ENCODE measurements at places on chromosomes 3 and 15.
A peak's percentile ranks its signal among the peaks of the same experiment; 100 is the strongest.

DNA sequence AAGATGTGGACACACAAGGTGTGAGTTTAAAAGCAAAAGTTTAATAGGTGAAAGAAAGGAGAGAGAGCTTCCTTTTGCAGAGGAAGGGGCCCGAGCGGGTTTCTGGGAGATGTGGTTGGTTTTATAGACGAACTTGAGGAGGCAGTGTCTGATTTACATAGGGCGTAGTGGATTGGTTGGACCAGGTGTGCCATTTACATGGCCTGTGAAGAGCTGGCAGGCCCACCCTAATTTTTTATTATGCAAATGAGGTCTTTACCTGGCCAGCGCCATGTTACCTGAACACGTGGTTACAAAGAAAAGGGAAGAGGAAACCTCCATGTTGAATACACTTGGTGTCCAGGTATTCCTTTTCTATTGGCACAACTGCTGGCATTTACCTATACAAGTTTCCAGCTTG is 42.8 kb upstream of the THSD4 start:
- no peak for DNase-seq

- no peak for DNase-seq
Observed at GRCh38 chr3:55467099-55467498, 20.0 kb downstream of the WNT5A start.

DNA sequence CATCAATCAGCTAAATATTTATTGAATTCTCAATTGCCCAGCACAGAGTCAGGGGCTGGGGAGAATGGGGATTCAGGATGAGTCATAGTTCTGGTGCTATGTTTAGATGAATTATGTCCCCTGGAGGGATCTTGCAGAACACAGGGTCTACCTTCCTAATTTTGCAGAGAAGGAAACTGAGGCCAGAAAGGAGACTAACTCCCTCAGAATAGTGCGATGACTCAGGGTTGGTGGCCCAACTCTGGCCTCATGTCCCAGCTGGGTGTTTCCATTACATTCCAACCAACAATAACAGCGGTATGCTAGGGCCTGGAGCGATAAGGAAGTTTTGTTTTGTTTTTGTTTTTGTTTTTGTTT is 270.9 kb downstream of the TLE3 start:
- no peak for DNase-seq

GRCh38 chr3:48285132-48285531 is 44.2 kb downstream of the ZNF589 start:
- no peak for DNase-seq

DNA sequence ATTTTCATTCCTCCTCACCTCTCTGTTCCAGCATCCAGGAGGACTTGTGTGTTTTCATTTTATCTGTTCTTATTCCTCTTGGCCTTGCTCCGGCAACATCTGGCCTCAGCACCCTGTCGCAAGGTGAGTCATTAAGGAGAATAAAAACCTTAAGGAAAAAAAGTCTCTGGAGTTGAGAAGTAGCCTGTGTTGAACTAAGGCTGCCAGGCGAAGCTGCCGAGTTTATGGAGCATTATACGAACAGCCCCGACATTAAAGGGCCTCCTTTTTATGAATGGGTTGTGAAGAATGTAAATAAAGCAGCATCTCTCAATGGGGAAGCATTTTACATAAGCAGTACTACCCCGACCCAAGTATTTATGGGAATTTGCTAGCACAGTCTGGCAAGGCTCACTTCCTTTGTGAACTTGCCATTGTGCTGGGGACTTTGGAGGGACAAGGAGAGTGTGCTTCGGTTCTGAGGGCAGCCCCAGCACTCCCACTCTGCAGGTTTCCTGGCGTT is 4.7 kb downstream of the BAHD1 start:
- no peak for DNase-seq

DNA sequence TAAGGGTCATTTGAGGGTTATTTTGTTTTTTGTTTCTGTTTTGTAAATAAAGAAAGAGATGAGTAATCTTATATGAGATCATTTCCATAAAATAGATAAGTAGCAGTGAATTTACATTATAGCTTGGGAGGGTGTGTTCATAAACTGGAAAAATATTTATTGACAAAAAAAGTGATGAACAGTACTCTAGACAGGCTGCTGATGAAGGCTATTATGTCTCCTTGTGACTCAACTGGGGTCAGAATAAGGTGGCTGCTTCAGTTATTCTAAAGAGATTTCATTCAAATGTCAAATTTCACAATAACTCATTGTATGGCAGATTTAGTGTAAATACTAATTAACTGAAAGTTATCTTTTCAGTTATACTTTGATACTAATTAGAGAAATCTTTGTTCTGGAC is 251.1 kb upstream of the CMC1 start:
- DNase-seq, result no peak

DNA sequence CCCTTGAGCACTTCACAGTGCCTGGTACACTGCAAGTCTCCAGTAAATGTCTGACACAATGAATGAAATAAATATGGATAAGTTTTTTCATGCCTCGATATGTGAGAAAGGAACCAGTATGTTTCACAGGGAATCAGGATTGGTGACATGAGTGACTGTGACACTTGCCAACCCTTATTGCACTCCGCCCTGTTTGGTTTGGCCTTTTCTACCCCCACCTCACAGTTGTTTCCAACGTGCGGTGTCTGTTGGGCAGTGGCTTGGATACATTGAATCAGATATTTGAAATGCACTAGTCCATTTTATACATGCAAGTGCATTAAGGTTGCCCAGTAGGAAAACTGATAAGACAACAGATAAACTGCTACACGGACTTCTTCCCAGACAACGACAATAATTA is 2.0 kb downstream of the NPHP3 start:
- no peak for DNase-seq

- no peak for DNase-seq
Observed at GRCh38 chr15:89067751-89068150, 20.5 kb upstream of the ABHD2 start.

DNA sequence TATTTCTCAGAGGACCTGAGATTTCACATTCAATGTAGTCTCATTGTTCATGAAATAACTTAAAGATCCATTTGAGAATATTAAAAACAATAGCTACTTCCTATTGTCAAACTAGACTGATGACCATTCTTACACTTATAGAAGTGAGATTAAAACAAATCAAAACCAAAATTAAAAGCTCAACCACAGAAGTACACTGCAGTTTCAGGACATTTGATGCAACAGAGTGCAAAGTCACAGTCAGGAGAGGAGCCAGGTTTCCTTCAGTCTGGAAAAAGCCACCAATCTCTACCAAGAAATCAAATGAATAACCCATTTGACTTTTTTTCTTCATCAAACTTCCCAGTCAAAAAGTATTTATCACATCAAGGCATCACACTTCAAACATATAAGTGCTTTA is 5.5 kb downstream of the CCPG1 start:
- no peak for DNase-seq

GRCh38 chr3:71225951-71226564 is 357.5 kb downstream of the FOXP1 start:
- DNase-seq, result no peak

DNA sequence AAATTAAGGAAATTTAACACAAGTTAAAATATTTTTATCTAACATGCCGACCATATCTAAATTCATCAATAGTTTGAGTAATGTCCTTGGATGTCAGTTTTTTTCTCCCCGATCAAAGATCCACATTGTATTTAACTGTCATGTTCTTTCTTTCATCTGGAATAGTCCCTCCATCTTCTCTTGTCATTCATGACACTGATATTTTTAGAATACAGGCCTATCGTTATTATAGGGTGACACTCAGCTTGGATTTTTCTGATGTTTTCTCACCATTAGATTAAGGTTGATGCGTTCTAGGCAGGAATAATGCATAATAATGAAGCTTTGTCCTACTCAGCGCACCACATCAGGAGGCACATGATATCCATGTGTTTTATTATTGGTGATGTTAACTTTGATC is 13.2 kb upstream of the PYGO1 start:
- no peak for DNase-seq

DNA sequence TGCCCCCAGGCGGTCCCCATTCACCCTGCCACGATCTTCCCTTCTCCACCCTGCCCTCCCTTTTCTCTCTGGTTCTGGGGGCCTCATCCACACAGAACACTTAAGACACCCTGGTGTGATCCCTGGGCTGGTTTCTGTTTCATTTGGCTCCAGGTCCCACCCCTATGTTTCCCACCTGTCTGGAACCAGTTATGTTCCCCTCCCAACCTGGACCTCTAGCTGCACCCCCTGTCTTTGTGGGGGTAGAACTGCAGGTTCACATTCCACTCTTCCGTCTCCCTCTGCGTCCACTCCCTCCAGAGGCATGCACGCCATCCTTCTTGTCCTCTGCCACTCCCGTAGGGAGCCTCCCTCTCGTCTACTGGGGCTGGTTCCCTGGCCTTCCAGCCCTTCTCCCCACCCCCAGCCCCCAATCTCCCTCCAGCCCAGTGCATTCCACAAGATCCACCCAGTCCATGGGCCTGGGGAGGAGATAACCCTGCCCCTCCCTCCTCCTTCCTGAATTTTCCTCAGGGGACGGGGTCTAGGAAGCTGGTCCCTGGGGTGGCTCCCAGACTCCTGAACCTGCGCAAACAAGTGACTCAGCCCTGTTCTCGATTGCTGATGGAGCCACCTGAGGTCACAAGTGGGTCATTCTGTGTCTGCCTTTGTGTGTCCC is 73.8 kb downstream of the ABTB1 start:
- no peak for DNase-seq

DNA sequence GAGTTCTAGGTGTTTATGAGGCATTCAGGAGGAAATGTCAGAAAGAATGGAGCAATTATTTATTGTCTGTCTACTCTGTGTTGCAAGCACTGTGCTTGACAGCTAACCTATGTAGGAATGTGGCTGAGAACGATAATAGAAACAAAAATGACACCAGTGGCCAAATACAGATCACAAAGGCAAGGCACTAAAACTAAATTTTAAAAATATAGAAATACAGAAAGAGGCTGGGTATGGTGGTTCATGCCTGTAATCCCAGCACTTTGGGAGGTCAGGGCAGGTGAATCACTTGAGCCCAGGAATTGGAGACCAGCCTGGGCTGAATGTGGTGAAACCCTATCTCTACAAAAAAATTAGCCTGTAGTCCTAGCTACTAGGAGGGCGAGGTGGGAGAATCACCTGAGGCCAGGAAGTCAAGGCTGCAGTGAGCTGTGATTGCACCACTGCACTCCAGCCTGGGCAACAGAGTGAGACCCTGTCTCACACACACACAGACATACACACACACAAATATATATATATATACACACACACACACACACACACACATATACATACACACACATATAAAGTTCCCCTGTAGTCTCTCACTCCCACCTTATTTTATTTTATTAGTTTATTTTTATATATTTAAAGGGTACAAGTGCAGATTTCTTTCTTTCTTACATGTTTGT is 6.0 kb downstream of the PRKCI start:
- DNase-seq, result no peak

DNA sequence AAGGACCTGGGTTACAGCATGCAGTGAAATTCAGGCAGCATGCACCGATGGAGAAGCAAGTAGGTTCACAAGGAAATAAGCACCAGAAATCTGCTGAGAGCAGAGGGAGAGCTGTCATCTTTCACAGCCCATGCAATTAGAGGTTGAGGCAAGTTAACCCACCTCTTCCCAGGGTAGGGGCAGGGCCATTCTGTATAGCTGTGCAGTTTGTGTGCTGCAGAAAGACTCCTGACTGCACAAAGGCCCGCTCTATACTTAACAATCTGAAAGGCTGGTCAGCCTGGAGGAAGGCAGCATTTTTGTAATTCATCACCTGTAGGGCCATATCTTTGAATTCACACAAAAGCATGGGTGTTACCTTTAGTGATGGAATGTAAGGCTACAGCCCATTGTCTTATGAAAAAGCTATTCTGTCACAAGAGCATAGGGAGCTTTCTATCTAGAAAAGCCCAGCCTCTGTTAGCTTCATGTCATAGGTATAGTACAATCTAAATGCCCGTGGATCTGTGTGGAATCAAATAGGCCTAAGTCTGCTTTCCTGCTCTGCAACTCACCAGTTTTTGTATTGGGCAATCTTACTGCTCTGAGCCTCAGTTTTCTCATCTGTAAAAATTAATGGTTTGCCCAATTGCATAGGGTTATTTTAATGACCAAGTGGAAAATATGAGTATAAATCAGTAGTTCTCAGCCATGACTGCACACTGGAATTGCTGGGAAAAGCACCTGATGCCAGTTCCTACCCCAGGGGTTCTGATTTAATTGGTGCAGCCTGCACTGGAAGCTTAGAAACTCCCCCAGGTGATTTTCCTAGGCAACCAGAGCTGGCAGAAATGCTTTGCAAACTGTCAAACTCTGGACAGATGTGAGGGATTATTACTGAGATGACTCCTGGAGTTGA is 65.2 kb downstream of the ATP13A5 start:
- no peak for DNase-seq

- peak; percentile 67 for DNase-seq
Observed at GRCh38 chr15:90598031-90598577, 68.4 kb downstream of the CRTC3 start.

DNA sequence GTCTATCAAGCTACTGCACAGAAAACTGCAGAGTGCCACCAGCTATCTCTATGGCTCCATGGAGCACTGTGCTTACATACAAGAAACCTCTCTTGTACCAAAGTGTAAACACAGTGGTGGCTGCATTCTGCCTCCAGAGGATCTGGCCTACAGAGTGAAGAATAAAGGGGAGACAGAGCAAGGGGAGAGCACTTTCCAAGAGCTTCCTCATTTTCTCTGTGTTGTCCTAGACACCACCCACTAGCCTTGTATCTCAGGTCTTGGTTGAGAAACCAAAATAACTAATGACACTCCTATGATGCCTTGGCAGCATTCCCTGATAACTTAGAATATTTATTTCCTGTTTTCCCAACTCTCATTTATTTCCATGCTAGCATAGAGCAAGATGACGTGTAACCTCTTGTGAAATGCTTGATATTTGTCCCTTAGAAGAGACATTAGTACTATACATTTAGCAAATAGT is 56.9 kb upstream of the PHLDB2 start:
- no peak for DNase-seq

DNA sequence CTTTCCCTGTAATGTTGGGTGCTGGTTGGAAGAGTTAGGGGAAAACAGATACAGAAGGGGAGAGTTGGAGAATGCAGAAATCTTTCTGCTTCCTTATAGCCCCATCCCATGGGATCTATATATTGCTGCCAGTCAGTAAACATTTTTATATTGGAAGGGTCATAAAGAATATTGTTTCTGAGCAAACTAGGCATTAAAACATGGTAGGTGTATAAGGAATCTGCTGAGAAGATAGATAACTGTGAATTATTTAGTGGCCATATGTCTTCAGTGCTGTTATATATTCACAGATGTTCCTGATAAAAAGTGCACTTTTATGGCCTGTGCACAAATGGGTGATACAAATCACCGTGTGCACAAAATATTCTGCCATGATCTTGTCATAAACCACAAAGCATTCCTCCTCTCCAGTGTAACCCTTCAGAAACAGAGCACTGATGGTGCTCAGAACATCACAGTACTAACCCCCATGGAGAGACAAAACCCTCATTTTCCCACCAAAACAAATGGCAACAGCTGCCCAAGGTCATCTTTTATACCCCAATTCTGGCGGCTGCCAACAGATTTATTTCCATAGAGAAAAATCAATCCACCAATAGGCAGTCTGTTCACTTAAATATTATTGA is 269.3 kb downstream of the SLC9A9 start:
- DNase-seq, result no peak

GRCh38 chr3:61547625-61548024 is 13.7 kb upstream of the PTPRG start:
- no peak for DNase-seq
